Stimulated activated CD8-positive, alpha-beta memory T cell treated with anti-CD3 and anti-CD28 coated beads, Interleukin-4, amount 100 ng/mL, for 4 hours (primary cell): ENCODE measurements at places on chromosomes 7 and 10.

DNA sequence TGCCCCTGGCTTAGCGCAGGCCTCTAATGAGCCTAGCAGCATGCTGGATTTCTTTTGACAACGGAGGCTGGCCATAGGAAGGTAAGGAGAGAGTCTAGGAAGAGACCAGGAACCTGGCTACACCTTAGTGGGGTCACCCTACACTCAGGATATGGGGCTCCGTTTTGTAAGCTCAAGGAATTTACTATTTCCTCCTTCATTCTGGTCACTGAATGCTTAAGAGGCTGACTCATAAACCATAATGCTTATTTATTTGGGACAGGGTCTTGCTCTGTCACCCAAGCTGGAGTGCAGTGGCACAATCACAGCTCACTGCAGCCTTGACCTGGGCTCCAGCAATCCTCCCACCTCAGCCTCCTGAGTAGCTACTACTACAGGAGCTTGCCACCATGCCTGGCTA, 38.4 kb downstream of the CARD11 start:
- DNase-seq, result no peak

DNA sequence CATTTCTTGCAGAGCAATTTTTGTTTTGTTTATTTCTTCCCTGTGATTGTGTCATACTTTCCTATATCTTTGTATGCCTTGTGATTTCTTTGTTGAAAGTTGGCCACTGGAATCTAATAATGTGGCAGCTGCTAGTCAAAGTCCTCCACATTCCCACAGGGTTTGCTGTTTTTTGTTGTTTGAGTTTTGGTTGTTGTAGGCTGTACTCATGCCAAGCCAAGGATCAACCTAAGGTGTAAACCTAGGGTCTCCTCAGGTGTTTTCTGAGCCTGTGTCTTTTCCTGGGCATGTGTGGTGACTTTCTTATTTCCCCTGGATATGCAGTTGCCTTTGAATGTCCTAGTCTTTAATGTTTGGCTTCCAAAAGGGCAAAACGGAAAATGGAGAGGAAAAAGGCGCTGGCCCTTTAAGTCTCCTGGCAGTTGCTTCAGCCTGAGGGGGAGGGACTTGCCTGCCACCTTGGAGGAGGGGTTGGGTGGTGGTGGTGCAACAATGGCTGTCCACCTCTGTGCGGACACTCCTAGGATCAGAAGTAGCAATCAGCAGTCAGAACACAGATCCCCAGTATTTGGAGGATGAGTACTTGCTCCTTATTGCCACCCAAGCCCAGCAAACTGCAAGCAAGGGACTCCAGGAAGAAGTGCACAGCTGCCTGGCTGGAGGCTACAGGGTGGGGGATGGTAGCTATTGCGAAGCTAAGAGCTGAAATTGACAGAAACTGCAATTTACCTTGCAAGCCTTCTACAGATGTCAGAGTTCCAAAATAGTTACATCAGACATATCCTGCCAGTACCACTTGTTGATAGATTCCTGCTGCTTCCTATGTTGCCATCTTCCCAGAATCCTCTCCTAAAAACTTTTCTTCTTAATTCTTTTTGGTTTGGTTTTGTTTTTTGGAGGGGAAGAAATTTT, 5.6 kb upstream of the ZNF518A start:
- DNase-seq, result no peak

- no peak for DNase-seq
Measured at GRCh38 chr7:12737373-12737772, 49.9 kb downstream of the ARL4A start.

DNA sequence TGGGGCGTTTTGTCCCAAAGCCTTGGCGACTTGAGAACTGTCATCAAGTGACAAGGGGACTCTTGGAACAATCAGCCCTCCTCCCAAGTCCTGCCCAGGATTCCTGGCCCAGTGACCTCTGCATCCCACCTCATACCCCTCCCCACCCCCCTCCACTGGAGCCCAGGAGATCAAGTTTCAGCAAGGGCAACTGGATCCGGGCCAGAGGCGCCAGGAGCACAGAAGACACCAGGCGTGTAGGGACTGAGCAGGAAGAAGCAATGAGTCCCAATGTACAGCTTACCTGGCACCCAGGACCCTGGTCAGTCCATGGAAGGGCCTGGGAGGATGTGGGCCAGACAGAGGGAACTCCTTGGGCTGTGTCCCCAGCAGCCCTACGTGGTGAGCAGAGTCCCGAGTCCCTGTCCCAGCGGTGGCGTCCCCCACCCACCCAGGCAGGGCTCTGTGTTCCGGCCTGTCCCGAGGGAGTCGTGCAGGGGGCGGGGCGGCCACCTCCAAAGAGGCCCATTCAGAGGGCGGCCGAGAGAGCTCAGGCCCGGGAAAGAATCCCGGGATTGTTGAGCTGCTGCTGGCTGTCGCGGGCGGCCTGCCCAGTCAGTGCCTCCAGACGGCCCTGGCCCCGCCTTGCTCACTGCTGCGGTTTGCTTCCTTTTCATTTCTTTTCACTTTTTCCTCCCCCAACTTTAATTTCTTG, 254.1 kb downstream of the TNS3 start:
- no peak for DNase-seq

DNA sequence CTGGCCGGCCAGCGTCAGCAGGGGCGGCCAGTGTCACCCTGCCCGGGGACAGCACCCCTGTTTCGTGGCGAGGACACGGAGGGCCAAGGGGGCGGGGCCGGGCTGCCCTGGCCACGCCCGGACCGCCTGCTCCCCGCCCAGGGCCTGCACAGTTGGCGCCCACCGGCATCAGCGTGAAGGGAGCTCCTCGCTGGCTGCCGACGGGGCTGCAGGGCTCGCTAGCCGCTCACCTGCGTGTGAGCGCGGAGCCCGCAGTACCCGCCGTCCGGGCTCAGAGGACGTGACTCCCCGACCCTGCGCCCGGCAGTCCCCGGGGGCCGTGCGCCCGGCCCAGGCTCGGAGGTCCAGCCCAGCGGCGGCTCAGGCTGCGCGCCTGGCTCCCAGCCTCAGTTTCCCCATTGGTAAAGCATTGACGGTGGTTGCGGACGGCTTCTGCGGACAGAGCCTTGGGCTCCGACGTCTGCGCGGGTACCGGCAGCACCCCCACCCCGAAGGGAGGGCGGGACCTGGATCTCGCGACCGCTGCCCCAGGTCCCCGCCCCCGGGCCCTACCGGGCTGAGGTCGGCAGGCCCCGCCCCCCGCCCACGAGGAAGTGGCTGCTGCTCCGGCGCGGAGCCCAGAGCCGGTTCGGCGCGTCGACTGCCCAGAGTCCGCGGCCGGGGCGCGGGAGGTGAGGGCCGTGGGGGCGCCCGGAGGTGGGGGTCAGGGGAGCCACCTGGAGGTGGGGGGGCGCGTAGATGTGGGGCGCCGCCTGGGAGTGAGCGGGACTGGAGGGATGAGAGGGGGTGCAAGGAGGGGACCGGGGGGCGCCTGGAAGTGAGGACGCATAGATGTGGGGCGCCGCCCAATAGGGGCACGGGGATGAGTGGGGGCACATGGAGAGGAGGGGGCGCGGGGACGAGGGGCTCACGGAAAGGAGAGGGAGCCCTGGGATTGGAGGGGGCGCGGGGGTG, at the start of gene ARPC1B:
TSS of gene ARPC1B (plus strand) at position 620 of the 954 bp plus-strand sequence. CDS start 10,985 bp downstream, outside the sequence.
- peak; percentile 52 for DNase-seq

DNA sequence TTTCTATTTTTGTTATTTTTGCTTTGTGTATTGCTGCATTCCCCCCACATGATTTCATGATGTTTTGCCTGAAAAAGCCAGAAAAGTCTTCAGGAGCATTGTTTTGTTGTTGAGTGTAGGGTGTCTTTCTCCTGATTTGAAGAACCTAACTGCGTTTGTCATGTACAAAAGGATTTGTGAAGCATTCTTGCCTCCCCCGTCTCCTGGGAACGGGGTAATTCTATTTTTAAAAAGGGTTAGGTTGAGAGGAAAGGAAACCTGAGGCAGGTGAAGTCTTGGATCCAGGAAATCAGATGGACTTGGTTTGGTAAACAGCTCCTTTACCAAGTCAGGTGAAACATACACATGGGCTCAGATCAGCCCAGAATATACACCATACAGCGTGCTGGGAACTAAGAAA, 26.0 kb upstream of the BTBD16 start:
- DNase-seq, result no peak

- no peak for DNase-seq
Measured at GRCh38 chr7:87001214-87001613, 58.2 kb downstream of the ELAPOR2 start.
